ENCODE measurements at places on chromosomes 7 and 10.

DNA sequence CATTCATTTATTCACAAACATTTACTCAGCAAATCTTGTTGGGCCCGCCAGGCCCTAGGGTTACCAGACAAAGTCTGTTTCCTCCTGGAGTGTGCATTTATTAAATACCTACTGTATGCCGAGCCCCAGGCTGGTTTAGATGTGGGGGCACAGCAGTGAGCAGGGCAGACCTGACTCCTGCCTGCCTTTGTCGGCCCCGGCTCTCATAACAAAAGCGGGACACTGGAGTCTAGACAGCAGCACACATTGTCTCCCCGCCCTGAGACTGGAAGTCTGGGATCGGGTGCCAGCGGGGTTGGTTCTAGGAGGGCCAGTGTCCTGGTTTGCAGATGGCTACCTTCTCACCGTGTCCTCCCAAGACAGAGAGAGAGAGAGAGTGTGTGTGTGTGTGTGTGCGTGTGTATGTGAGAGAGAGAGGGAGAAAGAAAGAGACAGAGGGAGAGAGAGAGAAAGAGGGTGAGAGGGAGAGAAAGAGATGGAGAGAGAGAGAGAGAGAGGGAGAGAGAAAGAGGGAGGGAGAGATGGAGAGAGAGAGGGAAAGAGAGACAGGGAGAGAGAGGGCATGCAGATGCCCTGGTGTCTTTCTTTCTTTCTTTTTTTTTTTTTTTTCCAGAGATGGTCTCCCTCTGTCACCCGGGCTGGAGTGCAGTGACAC is 25.9 kb downstream of the ELFN1 start:
- DNase-seq: no peak

DNA sequence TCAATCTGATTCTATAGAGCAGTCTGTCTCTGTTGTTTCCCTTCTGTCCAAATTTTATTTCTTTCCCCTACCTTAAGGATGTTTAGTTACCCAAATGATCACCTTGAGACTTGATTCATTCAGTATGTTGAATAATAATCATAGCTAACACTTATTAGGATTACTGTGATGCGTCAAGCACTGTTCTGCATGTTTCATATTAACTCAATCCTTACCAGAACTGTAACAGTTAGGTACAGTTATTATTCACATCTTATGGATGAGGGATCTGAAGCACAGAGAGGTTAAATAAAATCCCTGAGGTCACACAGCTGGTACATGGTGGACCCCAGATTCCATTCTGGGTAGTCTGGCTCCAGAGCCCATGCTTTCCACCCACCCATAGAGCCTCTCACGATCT is 97.9 kb upstream of the SAMD8 start:
- DNase-seq: no peak

GRCh38 chr7:33592718-33593117 is 312.6 kb upstream of the BMPER start:
- DNase-seq: no peak

GRCh38 chr10:109065821-109066220 is 857.5 kb downstream of the XPNPEP1 start:
- no peak for DNase-seq

- no peak for DNase-seq
Measured at GRCh38 chr7:33816106-33816505, 89.2 kb upstream of the BMPER start.

GRCh38 chr7:95501261-95501832 is 15.6 kb downstream of the ASB4 start:
- DNase-seq: no peak

GRCh38 chr10:48459270-48460150 is 145.4 kb downstream of the ARHGAP22 start:
- DNase-seq: no peak

- no peak for DNase-seq
Measured at GRCh38 chr7:116185956-116186355, 24.4 kb upstream of the TES start.

GRCh38 chr10:74439213-74439612 is 288.2 kb downstream of the ADK start:
- DNase-seq: no peak

- no peak for DNase-seq
Measured at GRCh38 chr7:89514970-89515369, 639.3 kb upstream of the STEAP1 start.

GRCh38 chr10:14162629-14163344 is 167.9 kb downstream of the FRMD4A start:
- DNase-seq: no peak

DNA sequence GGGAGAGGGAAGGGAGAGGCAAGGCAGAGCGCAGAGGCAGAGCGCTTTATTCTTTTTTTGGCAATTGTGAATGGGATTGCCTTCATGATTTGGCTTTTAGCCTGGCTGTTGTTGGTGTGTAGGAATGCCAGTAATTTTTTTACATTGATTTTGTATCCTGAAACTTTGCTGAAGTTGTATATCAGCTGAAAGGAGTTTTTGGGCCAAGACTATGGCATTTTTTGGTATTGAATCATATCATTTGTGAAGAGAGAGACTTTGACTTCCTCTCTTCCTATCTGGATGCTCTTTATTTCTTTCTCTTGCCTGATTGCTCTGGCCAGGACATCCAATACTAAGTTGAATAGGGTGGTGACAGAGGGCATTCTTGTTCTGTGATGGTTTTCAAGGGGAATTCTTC is 291.3 kb downstream of the REEP3 start:
- no peak for DNase-seq

- no peak for DNase-seq
Measured at GRCh38 chr7:28725911-28726310, 232.2 kb downstream of the TRIL start.

GRCh38 chr10:130807096-130807495 is 504.4 kb downstream of the TCERG1L start:
- no peak for DNase-seq

GRCh38 chr7:51251290-51251689 is 65.3 kb downstream of the COBL start:
- DNase-seq: no peak

DNA sequence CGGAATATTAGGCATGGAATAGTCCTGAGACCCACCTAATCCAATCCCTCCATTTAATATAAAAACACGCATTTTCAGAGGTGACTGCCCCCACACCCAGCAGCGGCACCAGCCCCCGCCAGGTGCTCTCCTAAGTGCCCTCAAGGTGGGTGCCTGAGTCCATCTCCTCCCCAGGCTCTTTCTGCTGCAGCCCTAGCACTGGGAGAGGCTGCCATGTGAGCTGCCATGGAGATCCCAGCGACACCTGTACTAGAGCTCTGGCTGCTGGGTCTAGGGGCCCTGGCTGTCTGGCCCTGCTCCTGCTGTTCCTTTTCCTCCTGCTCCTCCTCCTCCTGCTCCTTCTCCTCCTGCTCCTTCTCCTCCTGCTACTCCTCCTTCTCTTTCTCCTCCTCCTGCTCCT is 191.1 kb upstream of the BMPER start:
- DNase-seq: no peak

DNA sequence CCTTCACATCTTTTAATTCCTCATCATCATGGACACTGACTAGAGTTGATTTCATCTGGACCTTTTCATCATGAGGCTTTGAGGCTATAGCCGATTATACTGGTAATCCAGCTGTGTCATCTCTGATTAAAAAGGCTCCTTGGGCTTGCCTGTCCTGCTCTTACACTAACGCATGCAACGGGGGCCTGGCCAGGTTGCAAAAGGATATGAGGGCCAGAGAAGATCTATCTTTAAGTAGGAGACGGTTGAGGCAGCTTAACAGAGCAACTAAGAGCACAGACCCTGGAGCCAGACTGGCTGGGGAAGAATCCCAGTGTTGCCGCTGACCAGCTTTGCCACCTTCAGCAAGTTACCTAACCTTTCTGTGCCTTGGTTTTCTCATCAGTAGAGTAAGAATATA is 211.5 kb downstream of the PTEN start:
- DNase-seq: no peak

- no peak for DNase-seq
Measured at GRCh38 chr7:45594745-45595535, 20.8 kb downstream of the ADCY1 start.

DNA sequence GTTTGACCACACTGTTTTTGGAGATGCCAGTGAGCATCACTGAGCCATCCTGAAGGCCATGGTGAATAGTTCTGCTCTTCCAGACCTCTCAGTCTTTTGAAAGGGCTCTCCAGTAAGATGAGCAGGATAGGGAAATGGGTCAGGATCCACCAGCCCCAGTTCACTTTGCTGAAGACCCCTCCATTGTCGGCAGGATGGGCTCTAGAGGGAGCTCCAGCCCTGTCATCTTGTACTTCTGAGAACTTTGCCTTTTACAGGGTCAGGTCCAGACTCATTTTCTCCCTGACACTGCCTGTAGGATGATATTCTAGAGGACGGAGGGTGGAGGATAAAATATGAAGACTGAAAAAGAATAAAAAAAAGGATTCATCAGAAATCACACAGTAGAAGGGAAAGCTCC is 13.1 kb downstream of the LHFPL3 start:
- no peak for DNase-seq

- DNase-seq: no peak
Measured at GRCh38 chr10:112244197-112244596, 39.0 kb upstream of the TECTB start.

DNA sequence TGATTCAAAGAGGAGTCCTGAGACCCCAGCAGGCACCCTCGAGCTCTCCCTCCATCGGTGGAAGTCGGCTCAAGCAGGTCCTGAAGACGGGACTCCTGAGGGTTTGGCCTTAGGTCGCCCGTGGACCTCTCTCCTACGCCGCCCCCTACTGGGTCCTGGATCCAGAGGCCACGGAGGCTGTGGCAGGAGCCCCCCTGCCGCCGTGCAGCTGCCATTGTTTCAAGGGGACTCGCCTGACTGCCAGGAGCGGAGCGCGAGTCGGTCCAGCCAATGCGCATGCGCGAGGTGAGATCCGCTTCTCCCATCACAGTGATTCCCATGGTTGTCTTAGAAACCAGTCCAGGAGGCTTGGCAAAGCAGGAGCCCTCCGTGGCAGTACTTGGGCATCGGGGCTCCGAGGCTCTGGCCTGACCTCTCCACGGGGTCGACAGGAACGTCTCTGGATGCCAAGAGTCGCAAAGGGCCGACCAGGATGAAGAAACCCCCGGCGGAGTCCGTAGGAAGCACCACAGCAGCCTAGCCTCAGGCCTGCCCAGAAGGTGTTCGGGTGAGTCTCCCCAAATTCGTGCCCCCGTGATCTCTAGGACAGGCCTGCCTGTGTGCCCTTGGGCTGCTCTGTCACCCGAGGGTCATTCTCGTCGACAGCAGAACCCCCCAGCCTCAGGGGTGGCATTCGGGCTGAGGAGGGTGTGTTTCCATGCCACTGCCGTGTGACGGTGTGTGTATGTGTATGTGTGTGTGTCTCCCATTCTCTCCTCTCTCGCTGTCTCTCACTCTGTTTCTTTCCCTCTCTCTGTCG is 322.3 kb downstream of the ZNF716 start:
- DNase-seq: no peak

GRCh38 chr10:123157210-123157609 is 3.0 kb downstream of the BUB3 start:
- no peak for DNase-seq

DNA sequence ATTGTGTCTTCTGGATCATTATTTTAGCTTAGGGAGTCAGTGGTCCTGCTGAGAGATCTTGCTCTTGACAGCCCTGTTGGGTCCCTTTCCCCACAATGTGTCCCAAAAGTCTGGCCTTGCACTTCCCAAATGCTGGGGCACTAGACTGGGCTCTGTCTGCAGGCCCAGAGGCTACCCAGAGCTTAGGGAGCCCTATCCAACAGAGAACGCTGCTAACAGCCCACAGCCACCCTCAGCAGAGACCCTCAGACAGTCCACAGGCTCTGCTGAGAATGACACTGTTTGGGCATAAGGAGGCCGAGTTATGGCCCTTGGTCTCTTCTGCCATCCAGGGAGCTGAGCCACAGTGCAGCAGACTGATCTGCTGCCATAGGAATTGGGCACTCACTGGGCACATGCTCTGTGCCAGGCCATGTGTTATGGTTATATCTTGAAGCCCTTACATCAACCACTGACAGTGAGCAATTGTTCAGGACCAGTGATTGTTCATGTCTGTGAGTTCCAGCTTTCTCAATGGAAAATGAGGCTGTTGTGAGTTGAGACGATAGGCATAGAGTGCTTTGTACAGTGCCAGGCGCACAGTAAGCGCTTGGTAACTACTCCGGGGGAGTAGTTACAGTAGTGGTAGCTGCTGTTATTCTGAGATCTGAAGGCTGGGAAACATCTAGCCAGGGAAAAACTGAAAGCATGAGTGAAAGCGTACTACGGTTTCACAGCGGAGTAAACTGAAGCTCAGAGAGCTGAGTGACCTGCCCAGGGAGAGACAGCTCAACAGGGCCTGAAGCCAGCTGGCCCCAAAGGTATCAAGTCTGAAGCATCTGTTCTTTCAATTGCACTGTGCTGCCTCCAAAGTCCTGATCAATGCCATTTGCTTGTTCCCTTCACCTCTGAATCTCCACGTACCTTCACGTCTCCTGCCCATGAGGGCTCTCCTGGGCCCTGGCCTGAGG is 77.6 kb upstream of the PRLHR start:
- no peak for DNase-seq

GRCh38 chr7:157564517-157565177 is 227.8 kb downstream of the DNAJB6 start:
- no peak for DNase-seq

- DNase-seq: no peak
Measured at GRCh38 chr10:67043041-67043440, 117.2 kb downstream of the LRRTM3 start.

- DNase-seq: no peak
Measured at GRCh38 chr7:1567049-1567771, 2.6 kb downstream of the PSMG3 start.

DNA sequence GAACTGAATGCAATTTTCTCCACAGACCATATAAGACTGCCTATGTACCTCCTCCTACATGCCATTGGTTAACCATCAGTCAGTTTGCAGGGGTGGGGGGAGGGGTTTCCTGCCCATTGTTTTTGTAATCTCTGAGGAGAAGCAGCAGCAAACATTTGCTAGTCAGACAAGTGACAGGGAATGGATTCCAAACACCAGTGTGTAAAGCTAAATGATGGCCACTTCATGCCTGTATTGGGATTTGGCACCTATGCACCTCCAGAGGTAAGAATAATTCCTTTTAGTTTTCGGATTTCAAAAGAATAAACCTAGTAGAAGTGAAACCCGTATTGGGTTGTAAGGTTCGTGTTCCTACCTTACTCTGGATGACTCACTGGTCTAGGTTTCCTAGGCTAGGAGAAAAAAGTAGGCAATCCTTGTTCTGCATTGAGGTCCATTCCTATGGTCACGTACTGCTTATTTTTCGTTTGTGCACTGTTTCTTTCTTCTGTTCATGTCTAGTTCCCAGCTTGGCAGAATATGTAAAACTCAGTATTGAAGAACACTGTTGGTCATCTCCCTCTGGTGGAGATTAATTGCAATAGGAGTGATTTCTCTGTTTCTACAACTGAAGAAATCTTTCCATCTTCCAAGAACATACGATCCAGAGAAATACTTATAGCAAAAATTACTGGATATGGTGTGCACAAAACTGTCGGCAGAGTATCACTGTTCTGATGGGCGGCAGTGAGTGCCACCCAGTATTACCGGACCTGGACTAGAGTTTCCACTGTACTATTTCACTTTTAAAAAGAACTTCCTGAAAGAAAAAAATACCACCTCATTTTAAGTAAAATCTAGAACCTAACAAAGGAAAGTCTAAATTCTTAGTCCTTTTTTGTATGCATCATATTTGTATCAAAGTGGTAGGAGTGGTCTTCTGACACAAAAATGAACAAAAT is at the start of gene AKR1C3:
Gene AKR1C3 (plus strand): TSS at position 150 of the 941 bp plus-strand sequence. CDS start 31 bp downstream, at position 181.
- DNase-seq: no peak
